ENCODE measurements at places on chromosomes 11 and 22.
A peak's percentile ranks its signal among the peaks of the same experiment; 100 is the strongest.

- no peak for DNase-seq
Measured at GRCh38 chr11:79466411-79466810, 25.6 kb upstream of the TENM4 start.

DNA sequence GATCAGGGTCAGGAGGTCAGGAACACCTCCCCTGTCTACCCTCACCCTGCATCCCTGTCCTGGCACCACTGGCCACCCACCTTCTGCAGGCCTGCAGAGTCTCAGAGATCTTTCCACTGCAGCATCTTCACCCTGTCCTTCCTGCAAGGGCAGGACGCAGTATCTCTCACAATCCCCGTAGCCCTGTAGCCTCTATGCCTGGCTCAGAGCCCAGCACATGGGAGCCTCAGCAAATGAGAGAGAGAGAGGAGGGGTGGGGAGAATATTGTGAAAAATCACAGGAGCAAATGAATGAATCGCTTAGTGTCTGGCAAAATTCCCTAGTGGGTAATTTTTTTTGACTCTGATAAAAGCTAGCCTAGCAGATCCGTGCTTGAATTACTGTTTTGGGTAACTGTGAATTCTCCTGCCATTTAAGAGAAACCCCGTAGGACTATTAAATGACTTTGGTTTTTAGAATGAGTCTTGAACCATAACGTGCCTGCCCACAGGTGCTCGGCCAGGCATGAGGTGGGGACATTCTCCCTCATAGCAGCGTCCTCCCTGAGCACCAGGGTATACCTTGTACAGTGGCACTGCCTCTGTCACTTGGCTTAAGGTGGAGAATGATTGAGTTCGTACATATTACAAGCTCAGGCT lies 91.5 kb downstream of the MORC2 start:
- DNase-seq: no peak

- DNase-seq: peak; percentile 93
Measured at GRCh38 chr11:129846508-129847335, 31.1 kb downstream of the TMEM45B start.

- no peak for DNase-seq
Measured at GRCh38 chr11:64757549-64758329, 2.0 kb downstream of the PYGM start.

DNA sequence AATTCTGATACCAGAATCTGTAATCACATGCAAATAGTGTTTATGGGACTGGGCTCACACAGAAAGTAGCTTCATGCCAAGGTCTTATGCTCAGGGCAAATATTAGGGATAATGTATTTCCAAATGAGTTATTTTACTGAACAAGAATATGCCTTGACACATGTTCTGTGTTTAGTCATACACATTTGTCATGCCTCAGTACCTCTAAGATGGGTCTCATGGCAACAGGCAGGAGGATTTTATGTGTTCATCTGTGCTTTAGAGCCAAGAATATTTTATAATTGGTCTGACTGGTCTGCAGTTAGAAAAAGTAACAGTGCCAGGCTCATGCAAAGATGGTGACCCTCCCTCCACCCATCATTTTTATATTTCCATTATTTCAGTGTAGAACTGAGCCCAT lies 49.1 kb downstream of the JAM3 start:
- no peak for DNase-seq

DNA sequence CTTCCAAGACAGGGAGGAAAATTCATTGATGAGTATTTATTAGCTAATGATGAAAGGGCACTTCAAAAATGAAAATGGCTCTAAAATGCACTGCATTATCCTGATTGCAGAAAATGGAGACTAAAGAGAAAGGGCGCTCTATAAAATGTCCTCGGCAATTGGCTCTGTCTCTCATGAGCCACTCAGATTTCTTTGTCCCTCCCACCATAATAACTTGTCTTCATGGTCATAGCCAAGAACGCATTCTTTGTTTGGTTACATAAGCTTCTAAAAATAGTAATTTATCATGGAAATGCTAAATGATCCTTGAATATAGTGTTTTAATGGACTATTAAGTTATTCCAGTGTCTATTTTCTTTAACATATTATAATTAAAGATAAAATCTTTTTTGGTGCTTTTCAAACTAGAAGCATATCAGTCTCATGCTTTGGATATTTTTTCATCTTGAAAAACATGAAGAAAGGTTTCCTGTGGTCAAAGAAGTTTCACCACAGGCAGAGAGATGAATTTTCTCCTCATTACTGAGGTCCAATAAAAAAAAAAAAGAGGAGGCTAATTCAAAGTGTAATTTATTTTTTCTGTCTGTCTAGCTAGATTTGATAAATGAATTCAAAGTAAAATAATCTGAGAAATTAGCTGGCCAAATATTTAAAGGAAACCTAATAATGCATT lies 238.1 kb upstream of the BLID start:
- DNase-seq: no peak

GRCh38 chr11:105393326-105393725 lies 216.5 kb upstream of the GRIA4 start:
- no peak for DNase-seq

DNA sequence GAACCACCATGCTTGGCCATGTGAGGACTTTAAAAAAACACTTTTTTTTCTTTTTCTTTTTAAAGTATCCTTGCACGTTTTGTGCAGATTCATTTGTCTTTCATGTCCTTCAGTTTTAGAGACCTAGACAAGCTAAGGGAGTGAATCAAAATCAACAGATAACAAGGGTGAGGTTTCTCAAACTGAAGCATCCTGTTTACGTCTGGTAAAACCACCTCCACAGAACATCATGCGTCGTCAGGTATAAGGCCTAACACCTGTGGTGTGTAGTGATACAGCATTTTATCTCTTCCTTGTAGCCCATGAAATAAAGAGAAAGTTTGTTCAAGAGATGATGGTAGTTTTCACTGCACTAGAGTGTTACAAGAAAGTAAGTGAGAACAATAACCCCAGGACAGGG lies 26.3 kb upstream of the CSF2RB start:
- no peak for DNase-seq

GRCh38 chr22:35642305-35642741 lies 5.9 kb upstream of the APOL6 start:
- peak; percentile 46 for DNase-seq

DNA sequence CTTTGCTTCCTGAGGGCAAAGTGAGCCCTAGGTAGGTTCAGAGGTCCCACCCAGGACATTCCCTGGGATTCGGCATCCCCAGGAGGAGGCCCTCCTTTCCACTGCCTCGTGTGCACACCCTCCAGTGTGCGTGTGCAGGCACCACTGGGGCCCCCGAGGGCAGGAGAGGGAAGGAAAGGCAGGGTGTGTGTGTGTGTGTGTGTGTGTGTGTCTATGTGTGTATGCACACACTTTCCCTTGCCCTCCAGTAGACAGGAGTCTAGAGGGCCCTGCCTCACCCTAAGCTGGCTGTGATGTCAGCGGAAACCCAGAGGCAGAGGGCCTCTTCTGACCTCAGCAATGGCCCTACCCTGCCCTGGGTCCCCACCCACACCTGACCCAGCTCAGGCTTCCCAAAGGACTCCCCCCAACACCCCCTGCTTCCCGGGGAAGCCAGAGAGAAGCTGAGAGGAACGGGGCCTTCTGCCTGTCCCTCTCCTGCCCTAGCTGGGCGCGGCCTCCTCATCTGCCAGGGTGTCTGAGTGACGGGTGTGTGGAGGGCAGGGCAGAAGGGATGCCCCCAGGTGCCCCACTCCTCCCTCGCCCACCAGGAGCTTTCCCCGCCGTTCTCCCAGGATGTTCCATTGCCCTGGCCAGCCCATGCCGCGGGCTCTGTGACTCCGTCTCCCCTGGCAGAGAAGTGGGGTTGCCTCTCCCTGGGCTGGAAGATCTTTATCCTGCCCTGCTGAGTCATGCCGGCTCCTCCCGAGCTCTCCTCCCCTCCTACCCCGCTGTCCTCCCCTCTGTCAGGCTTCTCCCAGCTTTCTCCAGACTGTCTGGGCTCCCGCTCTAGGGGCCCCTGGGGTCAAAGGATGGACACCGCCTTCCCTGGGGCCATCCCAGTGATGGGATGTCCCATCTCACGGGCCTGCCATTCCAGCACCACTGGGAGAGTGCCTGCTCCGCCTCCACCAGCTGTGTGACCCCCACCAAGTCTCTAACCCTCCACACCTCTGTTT lies 6.0 kb upstream of the CLCF1 start:
- DNase-seq: peak; percentile 80

- no peak for DNase-seq
Measured at GRCh38 chr11:19913893-19914249, 201.2 kb downstream of the NAV2 start.

DNA sequence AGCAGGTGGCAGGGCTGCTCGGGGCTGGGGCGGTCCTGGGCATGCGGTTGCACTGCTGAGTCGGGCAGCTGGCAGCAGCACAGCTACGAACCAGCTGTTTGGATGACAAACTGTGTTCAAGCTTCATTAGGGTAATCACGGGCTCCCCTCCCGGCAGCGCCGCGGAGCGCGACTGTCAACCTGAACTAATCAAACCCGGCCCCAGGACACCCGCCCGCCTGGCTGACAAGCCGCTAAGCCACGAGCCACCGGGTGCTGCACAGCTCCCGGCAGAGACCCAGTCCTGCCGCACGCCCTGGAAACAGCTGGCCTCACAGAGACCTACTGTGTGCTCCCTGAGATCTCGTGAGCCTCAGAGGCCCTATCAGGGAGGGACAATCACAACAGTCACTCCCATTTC lies 60.6 kb upstream of the TCF20 start:
- DNase-seq: peak; percentile 29

DNA sequence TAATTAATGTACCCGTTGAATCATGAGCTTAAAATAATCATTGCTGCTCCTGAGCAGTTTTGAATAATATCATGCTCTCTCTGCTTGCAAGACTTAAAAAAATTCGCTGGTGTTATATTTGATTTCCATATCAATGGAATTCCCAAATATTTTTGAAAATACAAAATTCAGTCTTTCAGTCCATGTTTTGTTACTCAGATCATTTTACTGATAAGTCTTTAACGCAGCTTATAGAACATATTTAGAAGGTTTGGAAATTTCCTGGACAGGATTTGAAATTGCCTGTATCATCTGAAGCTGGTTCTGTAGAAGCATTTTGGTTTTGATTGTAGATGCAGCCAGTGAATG lies 1.9 kb downstream of the BMAL1 start:
- no peak for DNase-seq

GRCh38 chr11:88617226-88617625 lies 279.7 kb upstream of the CTSC start:
- no peak for DNase-seq

DNA sequence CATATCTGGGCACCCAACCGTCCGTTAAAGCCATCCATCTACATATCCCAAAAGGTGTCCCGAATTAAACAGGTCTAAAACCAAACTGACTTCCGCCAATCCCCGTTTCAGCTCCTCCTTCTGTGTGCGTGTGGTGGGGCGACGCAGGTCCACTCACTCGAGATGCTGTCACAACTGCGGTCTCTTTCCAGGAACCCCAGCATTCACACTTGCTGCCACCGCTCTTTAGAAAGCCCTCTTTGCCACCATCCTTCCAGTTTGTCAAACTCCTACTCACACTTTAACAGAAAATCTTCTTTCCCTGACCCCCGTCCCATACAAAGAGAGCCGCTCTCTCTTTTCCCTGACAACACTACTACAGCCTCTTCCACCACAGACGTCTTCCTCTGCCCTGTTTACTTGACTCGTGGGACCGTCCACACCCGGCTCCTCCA lies 467 bp downstream of the ESS2 start:
- no peak for DNase-seq

GRCh38 chr11:123523539-123523938 lies 93.5 kb downstream of the GRAMD1B start:
- DNase-seq: peak; percentile 37

DNA sequence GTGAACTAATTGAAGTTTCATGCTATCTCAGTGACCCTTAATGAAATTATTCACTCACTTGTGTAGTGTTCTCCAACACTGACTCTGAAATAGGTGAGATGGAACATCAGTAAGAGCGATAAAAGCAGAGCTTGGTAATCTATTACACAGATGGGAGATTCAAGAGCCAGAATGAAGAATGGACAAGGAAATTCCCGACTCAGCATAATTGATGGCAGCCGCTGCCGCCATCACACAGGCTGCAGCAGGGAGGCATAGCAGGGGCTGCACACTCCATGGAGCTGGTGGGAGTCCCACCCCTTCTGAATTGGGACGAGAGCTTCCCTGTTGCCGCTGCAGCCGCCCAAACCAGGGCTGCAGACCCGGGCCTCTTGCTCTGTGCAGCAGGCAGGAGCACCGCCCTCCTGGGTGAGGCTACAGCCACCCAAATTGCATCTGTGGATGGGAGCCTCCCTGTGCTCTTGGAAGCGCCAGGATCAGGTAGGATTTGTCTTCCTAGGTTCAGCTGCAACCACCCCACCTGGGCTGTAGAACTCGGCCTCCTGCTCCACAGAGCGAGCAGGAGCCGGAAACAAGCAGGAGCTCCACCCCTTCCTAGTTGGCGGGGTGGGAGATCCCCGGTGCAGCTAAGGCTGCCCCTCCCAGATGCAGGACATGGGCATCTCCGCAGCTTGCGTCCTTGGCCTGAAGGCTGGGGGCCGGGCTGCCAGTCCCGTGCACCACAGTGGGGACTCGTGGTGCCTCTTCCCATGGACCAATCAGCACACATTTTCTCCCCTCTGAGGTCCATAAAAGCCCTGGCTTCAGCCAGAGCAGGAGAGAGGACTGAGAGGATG lies 535.1 kb upstream of the LUZP2 start:
- DNase-seq: no peak

- DNase-seq: no peak
Measured at GRCh38 chr22:27135031-27135981, 477.9 kb downstream of the MIAT start.

GRCh38 chr11:69992943-69993694 lies 85.0 kb upstream of the ANO1 start:
- DNase-seq: peak; percentile 50

DNA sequence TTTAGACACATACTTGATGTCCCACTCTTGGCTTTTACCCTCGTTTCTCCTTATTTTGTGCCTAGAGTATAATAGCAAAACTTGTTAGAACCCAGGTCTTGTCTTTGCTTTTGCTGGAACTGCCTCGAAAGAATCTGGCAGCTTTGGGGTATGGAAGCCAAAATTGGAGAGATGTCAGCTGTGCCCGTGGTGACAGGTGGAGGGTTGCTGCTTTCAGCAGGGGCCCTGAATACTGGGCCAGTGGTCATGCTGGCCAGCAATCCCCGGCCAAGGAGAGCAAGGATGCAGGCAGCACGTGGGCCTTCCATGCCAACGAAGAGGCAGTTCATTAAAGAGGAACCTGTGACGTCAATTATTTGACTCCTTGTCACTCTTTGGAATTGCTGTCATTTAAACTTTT lies 181.1 kb downstream of the HIPK3 start:
- DNase-seq: no peak

GRCh38 chr22:39785232-39785631 lies 108.3 kb downstream of the ENTHD1 start:
- DNase-seq: no peak

GRCh38 chr11:28472904-28473303 lies 364.7 kb downstream of the METTL15 start:
- no peak for DNase-seq

GRCh38 chr11:24070435-24070834 lies 426.4 kb upstream of the LUZP2 start:
- DNase-seq: no peak

- DNase-seq: no peak
Measured at GRCh38 chr11:1221848-1222311, 986 bp upstream of the MUC5B start.

- peak; percentile 93 for DNase-seq
Measured at GRCh38 chr22:27632451-27633295, 168.9 kb downstream of the MN1 start.

- peak; percentile 50 for DNase-seq
Measured at GRCh38 chr11:34929794-34930763, 13.7 kb downstream of the PDHX start.

Measured in small intestine (tissue), 16 donors.